ENCODE measurements at places on chromosomes 12 and 14.

- no peak for DNase-seq
These were observed 33.5 kb downstream of the CFL2 start for GRCh38 chr14:34680806-34681479.

DNA sequence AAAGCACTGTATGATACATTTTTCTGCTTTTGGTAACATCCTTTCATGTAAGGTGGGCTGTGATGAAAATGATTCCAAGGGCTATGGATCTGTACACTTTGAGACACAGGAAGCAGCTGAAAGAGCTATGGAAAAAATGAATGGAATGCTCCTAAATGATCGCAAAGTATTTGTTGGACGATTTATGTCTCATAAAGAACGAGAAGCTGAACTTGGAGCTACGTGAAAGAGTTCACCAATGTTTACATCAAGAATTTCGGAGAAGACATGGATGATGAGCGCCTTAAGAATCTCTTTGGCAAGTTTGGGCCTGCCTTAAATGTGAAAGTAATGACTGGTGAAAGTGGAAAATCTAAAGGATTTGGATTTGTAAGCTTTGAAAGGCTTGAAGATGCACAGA is 22.1 kb upstream of the SRGAP1 start:
- no peak for DNase-seq

DNA sequence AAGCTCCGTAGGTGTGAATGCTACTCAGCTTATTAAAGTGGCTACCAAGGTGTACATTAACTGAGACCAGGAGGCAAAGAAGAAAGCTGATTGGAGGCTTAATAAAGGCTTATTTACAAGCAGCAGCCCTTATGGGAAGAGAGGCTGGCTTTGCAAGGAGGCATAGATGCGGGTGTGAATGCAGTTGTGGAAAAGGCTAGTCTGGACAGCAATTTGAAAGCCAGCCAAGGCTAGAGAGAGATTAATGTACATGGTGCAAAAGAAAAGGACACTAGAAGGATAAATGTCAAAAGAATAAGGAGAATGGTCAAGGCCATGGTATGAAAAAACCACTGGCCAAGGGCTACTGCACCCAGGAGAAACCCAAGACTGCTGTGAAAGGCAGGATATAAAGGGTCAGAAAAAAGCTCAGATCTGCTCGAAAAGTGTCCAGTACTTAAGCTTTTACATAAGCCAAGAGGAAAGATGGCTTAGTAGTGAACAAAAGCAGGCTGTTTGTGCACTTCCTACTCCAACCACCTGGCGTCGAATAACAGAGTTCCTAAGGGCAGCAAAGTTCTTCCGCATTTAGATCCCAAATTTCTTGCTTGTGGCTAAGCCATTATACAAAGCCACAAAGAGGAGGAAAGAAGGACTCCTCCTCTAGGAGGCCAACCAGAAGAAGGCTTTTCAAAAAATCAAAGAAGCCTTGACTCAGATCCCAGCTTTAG is 24.0 kb downstream of the KLRK1 start:
- DNase-seq, result no peak

GRCh38 chr14:86884498-86884897 is 1108.5 kb downstream of the GALC start:
- DNase-seq, result no peak

DNA sequence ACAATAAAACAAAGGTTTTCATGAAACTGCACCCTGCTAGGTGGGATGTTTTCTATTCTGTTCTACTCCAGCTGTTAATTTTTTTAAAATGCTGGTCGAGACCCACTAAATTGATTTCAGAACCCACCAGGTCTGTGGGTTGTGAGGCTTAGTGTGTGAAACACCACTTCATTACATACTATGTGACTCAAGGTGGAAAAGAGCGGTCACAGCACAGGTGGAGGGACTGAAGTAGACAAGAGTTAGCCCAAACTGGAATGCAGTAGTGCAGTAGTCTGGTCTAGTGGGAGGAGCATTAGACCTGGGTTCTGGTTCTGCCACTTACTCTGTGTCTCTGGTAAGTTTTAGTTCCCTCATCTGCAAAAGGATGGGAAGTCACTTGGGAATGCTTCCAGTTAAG is 12.2 kb downstream of the DDX55 start:
- DNase-seq, result no peak

DNA sequence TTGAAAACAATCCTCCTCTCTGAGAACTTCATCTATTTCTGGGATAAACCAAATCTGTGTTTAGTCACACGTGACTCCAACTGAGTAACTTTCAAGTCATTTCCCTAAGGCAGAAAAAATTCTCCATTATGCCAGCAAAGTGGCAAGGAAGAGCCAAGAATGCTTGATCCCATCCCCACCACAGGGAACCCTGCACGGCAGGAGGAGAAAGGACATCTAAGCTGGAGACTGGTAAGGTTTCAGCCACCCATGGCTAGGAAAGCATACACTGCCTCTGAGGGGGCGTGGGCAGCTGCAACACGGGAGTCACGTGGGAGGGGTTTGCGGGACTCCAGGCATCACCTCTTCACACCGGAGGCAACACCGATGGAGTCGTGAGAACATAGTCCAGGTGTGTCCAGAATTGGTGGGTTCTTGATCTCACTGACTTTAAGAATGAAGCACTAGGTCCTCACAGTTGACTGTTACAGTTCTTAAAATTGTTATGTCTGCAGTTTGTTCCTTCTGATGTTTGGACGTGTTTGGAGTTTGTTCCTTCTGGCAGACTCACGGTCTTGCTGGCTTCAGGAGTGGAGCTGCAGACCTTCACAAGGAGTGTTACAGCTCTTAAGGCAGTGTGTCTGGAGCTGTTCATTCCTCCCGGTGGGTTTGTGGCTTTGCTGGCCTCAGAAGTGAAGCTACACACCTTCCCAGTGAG is 2.7 kb upstream of the SIVA1 start:
- DNase-seq, result no peak

- DNase-seq, result no peak
These were observed 98.5 kb upstream of the RASSF8 start for GRCh38 chr12:25859976-25860375.

DNA sequence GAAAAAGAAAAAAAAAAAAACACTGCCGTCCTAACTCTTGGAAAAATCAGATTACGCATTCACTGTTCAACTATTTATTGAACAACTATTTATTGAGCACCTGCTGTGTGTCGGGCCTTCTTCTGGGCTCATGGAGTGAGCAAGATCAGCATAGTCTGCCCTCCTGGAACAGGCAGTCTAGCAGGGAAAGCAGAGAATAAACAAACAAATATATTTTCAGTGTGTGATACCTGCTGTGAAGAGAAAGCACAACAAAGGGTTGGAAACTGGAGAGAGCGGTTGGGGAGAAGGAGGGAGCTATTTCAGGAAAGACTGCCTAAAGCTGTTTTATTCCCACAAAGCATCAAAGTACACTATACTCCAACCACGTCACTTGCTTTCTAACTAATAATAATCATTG is 10.8 kb downstream of the PROX2 start:
- DNase-seq, result no peak

GRCh38 chr12:105476616-105477015 is 146.1 kb downstream of the C12orf75 start:
- DNase-seq, result no peak

GRCh38 chr12:127559349-127560040 is 707.5 kb upstream of the TMEM132C start:
- peak; percentile 92 for DNase-seq

DNA sequence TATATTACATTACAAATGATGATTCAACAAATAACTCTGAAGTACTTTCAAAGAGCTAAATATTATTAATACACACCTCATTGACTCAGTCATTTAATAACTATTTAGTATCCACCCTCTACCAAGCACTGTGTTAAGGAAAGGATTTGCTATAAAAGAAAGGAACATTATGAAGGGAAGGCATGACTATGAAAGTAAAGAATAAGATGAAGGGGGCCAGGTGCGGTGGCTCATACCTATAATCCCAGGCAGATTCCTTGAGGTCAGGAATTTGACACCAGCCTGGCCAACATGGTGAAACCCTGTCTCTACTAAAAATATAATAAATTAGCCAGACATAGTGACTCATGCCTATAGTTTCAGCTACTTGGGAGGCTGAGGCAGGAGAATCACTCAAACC is 107.9 kb downstream of the PLCZ1 start:
- no peak for DNase-seq

DNA sequence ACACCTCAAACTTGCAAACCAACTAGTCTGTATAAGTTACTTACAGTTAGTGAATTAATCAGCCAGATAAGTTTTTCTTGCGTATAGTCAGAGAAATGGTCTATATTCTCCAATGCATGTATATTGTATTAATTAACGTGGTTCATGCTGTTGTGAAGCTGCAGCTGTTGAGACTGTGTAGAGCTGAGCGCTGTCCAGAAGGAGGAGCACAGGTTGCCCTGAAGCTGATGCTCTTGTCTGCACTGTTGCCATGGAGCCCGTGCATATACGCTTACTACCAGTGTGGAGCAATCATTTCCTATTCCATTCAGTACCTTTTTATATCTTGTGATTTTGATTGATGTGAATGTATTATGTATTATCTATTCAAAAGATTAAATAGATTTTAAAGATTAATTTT is 74.3 kb upstream of the ARID2 start:
- DNase-seq, result peak; percentile 25

- DNase-seq, result no peak
These were observed 25.0 kb upstream of the GTF2A1 start for GRCh38 chr14:81245771-81246170.

DNA sequence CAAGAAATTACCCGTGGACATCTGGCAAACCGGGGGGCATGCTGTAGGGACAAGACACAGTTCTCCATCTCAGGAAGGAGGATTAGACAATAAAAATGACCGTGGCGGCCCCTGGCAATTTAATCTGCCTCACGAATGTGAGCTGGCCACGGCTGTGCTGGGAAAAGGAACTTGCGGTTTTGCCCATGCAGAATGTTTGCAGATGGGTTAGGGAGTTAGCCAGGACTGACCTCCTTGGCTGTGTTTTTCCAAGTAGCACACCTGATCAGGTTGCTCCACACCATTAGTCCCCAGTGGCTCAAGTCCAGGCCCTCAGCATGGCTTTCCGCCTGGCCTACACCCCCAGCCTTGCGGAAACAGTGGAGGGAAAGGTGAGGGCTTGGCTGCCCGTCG is 20.8 kb downstream of the TPCN1 start:
- no peak for DNase-seq

- no peak for DNase-seq
These were observed 12.6 kb downstream of the APPL2 start for GRCh38 chr12:105223352-105223845.

DNA sequence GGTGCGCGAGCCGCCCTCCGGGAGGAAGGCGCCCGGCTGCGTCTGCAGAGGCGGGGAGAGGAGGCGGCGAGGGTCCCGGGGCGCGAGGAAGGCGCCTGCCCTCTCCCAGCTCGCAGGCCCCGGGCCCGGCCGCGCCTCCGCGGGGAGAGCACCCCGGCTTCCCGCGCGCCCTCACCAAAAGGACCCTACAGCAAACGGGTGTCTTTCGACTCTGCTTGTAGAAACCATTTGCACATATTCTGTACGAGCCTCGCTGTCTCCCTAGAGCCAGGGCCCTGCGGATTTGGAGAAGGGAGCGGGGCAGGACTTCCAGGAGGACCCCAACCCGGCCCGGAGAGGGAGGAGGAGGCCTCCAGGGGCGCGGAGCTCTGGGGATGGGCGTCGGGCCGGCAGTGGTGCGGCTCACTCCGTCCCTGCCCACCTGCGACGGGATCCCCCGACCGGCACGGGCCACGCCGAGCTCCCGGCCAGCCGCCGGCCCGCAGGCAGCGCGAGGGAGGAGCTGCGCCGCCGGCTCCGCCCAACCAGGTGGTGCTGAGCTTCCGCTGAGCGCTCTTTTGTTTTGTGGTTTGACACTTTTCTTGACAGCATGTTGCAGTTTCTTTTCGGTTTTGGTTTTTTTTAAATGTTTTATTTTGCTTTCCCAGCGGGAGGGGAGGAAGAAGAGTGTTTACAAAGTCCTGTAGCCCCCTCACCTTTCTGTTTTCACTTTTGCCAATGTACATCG is 103.3 kb upstream of the FKBP4 start:
- no peak for DNase-seq

DNA sequence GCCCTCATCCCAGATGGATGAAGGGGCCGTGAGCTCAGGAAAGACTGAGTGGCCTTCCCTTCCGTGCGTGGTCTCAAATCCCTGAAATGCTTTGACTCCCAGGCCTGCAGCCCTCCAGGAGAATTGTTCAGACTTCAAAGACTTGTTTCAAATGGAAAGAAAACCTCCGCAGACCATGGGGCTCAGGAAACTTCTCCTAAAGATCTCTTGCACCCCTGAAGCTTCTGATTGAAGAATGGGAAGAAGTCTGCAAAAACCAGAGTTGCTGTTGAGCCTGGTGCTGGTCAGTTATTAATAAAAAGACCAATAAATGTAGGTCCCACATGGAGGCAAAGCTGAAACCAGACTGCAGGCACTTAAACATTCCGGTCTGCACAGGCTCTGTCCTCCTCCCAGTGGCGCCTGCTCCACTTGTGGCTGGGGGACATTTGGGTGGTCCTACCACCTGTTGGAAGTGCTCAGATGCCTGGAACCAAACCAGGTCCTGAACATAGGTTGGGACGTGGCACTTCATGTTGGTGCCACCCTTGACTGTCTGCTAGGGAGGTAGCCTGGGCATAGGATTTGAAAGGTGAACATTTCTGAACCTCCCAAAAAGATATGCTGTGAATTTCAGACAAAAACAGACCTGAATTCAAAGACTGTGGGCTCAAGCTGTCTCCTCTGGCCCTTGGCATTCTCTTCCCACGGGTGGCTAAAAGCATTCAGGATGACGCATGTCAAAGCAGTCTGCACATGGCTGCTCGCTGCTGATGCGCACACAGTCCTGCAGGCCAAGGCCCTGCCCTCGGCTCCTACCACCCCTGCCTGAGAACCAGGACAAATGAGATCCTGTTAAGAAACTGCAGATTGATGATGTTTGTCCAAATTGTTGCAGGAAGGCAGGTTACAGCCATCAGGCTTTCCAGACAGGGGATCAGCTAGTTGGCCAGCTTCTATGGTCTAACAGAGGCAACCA is 36.2 kb upstream of the MEG3 start:
- no peak for DNase-seq

DNA sequence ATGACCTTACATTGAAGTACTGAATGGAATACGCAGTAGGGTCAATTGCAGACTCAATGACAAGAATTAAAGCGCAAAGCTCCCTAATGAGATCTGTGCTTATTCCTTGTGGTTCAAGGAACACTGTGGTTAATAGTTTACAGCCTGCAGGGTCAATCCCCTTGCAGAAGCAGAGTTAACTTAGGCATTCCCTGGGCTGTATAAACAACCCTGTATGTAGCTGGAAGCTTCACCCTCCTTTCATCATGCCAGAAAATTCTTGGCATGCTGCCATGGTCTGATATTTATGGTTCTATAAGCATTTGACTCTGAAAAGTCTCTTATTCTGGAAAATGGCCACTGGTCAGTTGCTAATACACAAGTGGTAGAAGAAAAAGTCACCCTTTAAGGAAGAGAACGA is 227.7 kb downstream of the NOVA1 start:
- DNase-seq, result no peak

- no peak for DNase-seq
These were observed 109.3 kb downstream of the NAV3 start for GRCh38 chr12:77940011-77940423.

GRCh38 chr14:79011091-79011919 is 841.1 kb downstream of the NRXN3 start:
- DNase-seq, result no peak

Data from NCI-H1436 (cell line).